ENCODE measurements at places on chromosomes 16 and 17.

DNA sequence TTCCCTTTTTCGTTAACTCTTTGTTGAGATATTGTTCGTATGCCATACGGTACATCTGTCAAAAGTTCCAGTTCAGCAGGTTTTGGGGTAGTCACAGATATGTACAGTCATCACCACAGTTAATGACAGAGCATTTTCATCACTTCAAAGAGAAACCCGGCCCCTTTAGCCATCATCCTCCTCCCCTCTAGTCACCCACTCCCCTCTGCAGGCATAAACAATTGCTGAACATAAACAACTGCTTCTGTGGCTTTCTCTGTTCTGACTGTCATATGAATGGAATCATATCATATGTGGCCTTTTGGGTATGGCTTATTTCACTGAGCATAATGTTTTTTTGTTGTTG is 59.3 kb downstream of the RNF213 start:
- DNase-seq: no peak

GRCh38 chr17:57948169-57948554 is 7.0 kb downstream of the CUEDC1 start:
- DNase-seq: no peak

- DNase-seq: no peak
These were observed 650.9 kb downstream of the CDH11 start for GRCh38 chr16:64470916-64471315.

- DNase-seq: no peak
These were observed 8.4 kb downstream of the DBNDD1 start for GRCh38 chr16:90010676-90011507.

- DNase-seq: no peak
These were observed 52.6 kb downstream of the ERN1 start for GRCh38 chr17:64077379-64077778.

GRCh38 chr16:17076092-17076754 is 394.5 kb downstream of the XYLT1 start:
- no peak for DNase-seq

DNA sequence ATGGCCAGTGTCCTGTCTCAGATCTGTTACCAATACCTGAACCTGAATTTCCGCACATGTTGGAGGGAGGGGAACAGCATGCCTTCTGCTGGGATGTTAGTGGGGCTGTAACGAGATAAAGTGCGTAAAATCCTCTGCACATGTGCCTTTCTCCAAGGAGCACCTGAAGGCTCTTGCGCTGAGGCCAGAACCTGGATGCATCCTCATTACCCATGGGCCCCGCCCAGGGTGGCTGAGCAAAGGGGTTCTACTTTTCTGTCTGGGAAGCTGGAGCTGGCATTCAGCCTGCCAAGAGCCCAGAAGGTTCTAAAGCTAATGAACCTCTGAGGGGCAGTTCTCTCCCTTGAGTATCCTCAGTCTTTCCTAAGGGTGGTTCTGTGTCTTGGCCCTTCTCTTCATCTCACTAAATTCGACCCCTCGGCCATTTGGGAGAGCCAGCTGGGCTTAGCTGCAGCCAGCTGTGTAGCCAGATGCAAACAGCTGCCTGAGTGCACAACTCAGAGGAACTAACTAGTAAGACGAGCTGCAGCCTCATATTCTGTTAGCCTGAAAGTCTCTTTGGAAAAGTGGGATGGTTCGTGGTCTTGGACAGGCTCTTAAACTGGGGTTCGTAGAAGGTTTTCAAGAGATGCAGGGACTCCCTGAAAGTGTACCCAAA is 2.5 kb downstream of the ITGA3 start:
- no peak for DNase-seq

GRCh38 chr16:56613706-56614105 is 5.3 kb downstream of the MT2A start:
- DNase-seq: no peak

DNA sequence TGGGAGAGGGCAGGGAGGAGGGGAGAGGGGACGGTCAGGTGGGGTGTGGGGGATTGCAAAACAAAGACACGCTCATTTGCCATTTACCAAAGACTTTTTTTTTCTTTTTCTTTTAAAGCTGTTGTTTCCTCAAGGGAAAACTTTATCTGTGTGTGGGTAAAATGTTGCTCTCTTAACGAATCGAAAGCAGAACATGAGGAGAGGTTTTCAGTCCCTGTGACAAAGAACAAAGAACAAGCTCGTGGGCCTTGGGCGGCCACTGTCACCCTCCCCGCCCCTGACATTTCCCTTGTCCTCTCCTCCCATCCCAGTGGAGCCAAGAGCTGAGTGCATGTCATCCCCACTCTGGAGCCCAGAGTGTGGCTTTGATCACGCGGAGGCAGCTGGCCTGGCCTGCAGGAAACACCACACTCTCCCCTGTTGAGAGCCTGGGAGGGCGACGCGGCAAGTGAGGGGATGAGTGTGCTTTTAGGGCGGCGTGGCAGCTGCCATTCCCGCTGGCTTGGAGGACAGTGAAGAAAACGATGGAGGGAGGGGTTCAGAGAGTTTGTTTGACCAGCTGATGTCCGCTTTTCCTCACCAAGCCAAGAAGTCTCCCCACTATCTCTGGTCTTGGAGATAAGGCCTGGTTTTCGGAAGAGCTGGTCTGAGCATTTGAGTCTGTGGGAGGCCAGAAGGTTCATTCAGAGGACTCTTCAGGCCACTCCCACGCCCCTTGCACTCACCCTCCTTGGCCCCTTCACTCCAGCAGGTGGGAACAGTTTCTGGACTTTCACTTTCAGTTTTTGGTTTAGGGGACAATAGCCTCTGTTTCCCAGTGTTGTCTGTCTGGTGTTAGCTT is 11.4 kb downstream of the CCR7 start:
- DNase-seq: no peak

DNA sequence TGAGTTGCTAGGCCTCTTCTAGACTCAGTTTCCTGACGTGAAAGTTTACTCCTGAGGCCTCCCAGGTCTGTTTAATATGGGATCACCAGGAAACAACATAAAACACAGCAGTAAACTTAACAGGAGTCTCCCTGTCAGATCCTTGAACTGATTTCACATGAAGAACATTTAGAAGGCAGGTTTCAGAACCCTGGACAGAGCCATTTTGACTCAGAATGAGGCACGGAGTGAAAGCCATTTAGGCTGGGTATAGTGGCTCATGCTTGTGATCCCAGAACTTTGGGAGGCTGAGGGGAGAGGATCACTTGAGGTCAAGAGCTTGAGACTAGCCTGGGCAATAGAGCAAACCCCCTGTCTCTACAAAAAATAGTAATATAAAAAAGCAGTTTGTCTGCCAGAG is 289.1 kb downstream of the CA10 start:
- DNase-seq: no peak

DNA sequence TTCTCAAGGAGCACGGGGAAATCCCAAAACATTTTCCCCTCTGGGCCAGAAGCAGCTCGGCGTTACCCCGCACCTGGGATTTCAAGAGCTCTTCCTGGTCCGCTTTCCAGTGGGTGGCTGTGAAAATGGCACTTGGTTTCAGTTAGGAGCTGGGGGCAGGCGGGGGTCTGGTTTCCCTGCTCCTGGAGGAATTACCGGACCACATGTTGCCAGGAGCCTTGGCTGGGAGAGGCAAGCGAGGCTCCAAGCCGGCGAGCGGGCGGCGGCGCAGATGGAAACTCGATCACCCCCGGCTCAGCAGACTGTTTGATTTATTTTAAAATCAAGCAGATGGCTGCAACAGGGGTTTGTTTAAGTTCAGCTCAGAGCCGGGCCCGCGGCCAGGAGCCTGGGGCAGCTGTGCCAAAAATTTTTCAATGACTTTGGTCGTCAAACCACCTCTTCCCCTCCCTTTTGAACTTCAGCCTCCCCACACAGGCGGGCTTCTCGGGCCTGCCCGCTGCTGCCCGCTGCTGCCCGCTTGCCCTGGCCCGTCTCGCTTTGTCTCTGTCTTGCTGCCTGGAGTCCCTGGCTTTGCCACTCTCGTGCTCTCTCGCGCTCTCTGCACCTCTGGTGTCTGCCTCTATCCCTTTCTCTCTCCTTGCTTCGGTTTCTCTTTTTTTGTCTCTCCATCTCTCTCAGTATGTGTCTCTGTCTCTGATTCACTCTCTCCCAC is 108.0 kb upstream of the CIBAR2 start:
- no peak for DNase-seq

DNA sequence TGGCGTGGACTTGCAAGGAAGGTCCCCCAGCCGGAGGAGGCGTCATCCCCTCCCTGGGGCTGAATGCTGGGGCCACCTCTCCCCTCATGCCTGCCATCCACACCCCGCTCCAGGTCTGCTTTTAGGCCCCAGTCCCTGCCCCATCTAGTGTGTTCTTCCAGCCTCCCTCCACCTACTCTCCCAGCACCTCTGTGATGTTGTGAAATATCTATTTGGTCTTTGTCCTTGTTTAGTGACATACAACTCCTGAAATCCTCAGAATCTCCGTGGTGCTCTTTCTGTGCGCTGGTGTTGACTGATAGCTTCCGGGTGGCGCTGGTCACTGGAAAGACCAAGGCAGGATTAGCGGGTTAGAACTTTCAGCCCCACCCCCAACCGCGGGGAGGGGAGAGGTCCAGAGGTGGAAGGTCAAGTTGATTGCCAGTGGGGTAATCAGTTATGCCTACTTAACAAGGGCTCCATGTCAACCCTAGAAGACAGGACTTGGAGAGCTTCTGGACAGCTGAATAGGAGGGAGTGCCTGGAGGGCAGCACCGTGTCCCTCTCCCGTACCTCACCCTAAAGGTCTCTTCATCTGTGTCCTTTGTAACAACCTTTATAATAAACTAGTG is 10.1 kb downstream of the TBC1D24 start:
- DNase-seq: no peak

- DNase-seq: no peak
These were observed 4.5 kb downstream of the NHERF1 start for GRCh38 chr17:74752822-74753401.

- no peak for DNase-seq
These were observed 9.8 kb downstream of the CRK start for GRCh38 chr17:1446201-1446600.
